ENCODE measurements at places on chromosomes 3 and 15. TPM values are rescaled to one million over a fixed set of nuclear protein-coding genes. Genes with fewer than 3 reads are reported as not detected.

DNA sequence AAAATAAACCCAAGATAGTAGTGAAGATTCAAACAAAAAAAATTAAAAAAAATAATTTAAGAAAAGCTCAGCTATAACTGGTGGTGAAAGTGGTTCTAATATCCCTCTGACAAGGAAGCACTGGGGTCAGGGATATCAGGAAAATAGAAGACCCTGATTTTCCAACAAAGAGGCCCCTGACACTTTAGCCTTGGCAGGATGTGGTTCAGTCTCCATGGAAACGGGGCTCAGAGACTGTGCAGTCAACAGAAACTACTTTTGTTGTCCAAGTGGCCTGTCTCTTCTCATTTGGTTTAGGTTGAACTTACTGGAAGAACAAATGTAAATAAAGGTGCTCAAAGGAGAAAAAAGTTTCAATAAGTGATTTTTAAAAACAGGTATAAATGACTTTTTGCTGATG lies 27.2 kb downstream of the INTS14 start:
- no peak for DNase-seq

DNA sequence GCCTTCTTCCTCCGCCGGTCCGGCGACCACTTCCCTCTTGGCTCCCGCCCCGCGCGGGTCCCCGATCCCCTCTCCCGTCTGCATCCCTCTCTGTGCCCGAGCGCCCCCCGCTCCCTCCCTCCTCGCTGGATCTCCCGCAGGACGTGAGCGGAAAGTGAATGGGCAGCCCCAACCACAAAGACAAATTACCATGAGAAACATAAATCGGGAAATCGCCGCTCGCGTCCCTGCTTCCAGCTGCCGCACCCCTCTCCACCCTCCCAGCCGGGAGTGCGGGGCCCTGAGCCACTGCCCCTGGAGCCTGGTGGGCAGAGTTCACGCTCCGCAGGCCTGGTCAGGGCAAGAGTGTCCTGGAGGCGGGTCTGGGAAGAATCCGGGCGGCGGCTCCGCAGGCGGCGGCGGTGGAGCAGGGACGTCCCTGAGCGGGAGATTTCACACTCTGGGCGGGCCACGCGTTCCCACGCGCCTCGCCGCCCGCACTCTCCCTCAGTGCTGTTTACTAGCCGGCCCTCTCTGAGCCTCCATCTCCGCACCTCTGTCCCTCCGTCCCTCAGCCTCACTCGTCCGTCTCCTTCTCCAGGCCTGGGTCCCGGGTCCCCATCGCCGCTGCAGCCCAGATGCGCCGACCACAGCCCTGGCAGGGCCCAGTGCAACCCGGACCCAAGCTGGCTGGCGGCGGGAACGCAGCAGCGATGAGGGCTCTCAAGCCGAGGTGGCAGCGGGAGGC lies 835 bp downstream of the SEMA5B start:
- DNase-seq = peak; percentile 54

GRCh38 chr3:187765342-187765741 lies 20.1 kb upstream of the BCL6 start:
- no peak for DNase-seq

DNA sequence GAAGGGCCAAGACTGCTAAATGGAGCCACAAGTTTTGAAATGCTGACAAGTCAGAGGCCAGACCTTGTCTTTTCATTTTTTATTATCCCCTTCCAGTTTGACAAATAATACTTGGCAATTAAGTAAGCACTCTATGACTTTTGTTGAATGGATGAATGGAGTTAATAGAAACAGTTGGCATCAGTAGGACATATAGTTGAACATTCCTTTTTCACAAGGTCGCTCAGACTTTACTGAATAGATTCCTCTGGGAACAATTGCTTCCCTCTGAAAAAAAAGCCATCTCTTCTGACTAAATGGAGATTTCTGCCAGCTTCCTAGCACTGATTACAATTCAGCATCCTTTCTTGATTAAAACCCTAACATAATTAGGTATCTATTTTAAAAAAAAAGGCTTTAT lies 53.2 kb downstream of the TRA2B start:
- no peak for DNase-seq

MYO1E gene
- 81.4 TPM for total RNA-seq

- no peak for DNase-seq
Measured at GRCh38 chr3:5227812-5228211, 40.3 kb downstream of the EDEM1 start.

GRCh38 chr3:11513817-11514135 lies 129.9 kb downstream of the VGLL4 start:
- DNase-seq = no peak

ANKRD63 gene
- total RNA-seq = not detected

CHRNA5 gene
- total RNA-seq = 0.35 TPM

GRCh38 chr15:80060356-80061006 lies 1.0 kb downstream of the ZFAND6 start:
- DNase-seq = peak; percentile 55

- no peak for DNase-seq
Measured at GRCh38 chr3:100289339-100289738, 28.5 kb downstream of the TBC1D23 start.

Data from left lobe of liver (tissue), 2 donors.